ENCODE measurements at places on chromosomes 5 and 9. TPM values are rescaled to one million over a fixed set of nuclear protein-coding genes. Genes with fewer than 3 reads are reported as not detected.

NR5A1 gene
- not detected for total RNA-seq

PAEP gene
- not detected for total RNA-seq

INSL6 gene
- total RNA-seq: not detected

CCNO gene
- 2.0 TPM for total RNA-seq

GFI1B gene
- total RNA-seq: not detected

BTNL3 gene
- total RNA-seq: not detected

All from articular chondrocyte of knee joint (primary cell).